ENCODE measurements at places on chromosomes 12 and 14.

DNA sequence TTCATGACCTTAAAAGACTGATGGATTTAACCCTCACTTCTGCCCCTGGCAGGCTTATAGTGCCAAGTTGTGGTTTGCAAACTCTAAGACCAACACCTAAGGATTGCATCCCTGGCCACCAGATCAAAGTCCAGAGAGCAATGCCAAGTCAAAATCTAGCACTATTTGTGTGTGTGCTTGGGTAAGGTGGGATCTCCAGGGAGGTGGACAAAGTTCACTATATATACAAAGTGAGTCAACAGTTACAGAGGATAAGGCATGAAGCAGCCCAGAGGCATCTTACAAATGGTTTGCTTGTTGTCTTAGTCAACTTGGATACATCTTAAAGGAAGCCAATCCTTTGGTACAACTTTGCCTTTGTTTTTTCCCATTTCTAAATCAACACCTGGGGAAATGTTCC lies 137.3 kb downstream of the MSRB3 start:
- DNase-seq, result no peak

DNA sequence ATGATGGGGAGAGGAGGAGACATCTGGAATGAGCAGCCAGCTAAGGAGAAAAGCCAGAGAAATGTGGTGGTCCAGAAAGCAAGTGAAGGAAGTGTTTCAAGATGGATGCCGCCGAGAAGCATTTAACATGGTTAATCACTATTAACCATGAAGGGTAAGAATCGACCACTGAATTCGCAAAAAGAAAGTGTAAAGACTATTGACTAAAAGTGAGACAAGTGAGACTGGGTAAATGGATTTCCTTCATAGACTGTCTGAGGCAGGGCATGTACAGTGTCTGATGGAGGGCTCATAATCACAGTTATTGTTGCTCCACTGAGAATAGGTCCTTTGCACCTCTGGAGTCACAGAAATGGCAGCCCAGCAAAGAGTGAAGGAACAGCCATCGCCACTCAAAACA lies 25.3 kb upstream of the CLMN start:
- DNase-seq, result no peak

DNA sequence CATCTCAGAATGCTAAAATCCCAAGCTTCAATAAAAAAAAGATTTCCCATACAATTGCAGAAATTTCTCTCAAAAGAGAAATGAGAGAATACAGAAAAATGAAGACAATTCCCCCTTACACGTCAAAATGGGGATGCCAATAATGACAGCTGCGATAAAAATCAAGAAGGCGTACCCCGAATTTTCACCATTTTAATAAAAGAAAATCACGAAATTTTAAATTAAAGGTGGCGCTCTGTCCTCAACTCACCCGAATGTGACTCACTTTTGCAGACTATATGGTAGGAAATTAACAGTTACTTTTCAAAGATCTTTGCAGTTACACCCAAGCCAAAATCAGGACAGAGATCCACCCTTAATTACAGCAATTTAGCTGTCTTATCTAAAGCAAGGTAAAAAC lies 2.1 kb downstream of the ATP2B1 start:
- DNase-seq, result no peak

- DNase-seq, result peak; percentile 97
These were observed 30.7 kb downstream of the PXN start for GRCh38 chr12:120234643-120235368.

DNA sequence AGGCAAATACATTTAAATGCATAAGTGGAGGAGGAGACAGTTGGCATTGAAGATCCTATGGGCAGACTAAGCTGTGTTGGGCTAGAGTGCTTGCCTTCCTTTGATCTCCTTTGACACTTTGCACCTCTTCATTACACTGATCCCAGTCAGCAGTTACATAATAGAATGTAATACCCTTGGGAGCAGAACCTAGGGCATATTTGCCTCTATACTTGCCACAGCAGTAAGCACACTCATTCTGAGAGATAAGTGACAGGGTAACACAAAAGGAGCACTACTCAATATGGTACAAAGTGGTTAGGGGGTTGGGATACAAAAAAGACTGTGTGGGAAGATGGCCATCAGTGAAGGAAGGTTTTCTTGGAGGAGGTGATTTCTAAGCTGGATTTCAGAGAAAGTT lies 9.0 kb downstream of the MARS1 start:
- DNase-seq, result no peak

DNA sequence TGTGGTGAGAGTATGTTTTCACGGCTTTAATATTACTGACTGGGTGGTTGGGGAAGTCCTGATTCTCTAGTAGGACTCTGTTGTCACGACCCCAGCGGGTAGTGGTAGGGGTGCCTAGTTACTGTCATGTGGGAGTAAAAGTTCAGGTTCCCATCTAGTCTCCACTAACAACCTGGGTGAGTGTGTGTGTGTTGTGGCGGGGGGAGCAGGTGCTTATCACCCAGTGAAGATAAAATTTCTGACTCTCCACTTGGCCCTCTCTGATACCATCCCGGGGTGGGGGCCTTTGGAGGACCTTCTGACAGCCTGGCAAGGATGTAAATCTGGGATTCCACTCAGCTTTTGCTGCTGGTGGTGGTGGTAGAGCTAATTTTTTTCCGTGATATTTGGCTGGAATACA lies 35.4 kb upstream of the GUCY2C start:
- DNase-seq, result no peak

- DNase-seq, result no peak
These were observed 1038.4 kb downstream of the GALC start for GRCh38 chr14:86954623-86955022.

DNA sequence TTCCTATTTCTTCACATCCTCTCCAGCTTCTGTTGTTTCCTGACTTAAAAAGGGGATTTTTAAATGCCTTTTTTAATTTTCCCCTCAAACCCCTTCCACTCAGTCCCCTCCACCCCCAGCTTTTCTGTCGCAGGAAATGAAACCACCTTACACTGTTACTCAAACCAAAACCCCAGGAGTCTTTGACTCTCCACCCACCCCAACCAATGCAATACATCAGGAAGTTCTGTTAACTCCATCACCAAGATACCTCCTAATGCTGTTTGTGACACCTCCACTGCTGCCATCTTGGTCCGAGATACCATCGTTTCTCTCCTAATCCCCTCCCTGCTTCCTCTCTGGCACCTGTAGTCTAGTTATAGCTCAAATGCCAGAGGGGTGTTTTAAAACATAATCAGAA lies 25.4 kb upstream of the CPM start:
- DNase-seq, result no peak

DNA sequence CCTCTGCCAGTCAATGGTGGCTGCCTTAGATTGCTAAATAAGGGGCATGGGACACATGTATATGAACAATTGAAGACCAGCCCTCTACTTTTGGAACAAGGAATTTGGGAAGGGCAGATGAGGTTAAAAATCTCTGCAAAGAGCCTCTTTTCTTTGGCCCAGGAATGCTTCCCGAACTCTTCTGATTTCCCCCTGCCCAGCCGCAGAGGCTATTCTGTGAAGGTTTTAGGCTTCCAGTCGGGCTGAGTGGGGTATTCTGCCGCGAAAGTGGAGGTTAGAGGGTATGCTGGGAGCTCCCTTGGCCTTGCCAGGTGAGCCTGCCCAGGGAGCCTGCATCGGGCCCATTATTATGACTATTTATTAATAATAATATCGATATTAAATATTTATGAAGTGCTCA lies 1.2 kb downstream of the POU6F1 start:
- DNase-seq, result no peak

DNA sequence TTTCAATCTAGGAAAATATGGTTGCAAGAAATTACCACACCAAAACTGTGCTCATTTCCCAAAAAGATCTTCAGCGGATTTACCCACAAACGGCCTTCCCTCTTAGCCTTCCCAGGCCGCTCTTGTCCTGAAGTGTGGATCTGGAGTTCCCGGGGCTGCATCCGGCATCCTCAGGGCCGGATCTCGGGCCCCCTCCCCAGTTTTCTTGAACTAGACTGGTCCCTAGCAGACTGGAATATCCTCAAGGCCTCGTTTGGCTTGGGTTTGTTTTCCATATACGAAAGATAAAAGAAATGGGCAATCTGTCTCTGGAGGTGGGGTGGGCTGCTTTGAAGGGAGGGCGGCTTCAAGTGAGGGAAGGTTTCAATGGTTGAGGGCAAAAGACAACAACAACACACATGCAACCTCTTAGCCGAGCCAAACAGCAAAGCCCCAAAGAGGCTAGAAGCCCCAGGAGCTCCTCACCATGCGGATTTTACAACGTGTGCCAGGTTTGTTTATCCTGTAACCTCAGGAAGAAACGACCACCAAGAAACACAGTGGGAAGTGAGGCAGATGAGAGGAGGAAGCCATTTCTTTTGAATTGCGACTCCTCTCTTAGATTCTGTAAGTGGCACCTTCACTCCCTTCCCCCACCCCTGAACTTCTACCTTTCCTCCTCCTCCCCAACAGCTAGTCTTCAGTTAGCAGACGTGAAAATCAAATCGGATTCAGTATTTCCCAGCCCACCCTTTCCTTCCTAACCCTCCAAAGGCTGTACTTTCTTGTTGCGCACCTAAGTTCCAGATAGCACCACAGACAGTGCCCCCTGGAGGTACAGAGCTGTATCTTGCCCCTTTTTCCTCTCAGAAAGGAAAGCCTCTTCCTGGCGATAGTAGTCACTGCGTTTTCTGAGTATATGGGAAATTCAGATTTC lies 2.6 kb downstream of the MYF6 start:
- peak; percentile 18 for DNase-seq

GRCh38 chr12:116533343-116534251 lies 25.6 kb upstream of the MAP1LC3B2 start:
- DNase-seq, result peak; percentile 27

- DNase-seq, result no peak
These were observed 24.8 kb upstream of the PPM1H start for GRCh38 chr12:62959745-62960144.

GRCh38 chr12:89373763-89374572 lies 21.7 kb upstream of the DUSP6 start:
- DNase-seq, result no peak

DNA sequence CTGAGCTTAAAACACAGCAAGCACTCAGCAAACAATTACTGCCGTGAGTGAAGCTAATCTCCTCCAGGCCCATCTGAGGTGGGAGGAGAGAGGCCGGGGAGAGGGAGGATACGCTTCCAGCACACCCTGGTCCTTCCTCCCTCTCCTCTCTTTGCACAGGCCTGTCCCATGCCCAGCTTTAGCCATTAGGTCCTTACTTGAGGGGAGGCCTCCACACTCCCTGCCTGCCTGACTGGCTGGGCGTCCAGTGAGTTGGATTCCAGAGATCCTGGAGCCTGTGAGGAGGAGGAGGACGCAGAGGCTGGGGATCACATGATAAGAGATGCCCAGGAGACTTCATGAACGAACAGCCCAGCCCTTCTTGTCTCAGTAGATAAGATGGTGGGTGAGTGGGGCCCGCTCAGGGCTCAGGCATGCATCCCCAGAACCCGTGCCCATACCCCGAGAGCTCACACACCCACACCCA lies 65.1 kb upstream of the NCOR2 start:
- no peak for DNase-seq

- DNase-seq, result no peak
These were observed 1.8 kb downstream of the GALNT9 start for GRCh38 chr12:132327336-132328171.

- DNase-seq, result peak; percentile 76
These were observed 11.5 kb upstream of the KRT80 start for GRCh38 chr12:52203079-52203921.

DNA sequence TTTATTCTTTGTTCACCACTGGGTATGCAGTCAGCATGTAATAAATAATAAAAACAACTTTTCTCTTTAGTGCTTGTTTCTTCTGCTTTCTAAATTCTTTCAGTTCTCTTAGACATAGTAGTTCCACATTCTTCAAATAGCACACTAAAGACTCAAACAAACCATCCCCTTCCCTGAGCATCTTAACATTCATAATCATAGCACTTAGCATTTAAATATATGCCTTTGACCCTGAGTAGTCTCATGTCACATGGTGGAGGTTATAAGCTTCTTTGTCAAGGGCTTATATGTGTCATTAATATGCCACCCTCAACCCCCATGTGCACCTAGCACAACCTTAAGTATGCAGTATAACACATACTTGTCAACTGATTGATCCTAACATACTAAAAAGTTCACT lies 212.7 kb downstream of the PHLDA1 start:
- DNase-seq, result no peak

- DNase-seq, result no peak
These were observed 92.2 kb downstream of the DYRK2 start for GRCh38 chr12:67740711-67741110.

- no peak for DNase-seq
These were observed 62.1 kb downstream of the ZNF664 start for GRCh38 chr12:124035163-124035562.

DNA sequence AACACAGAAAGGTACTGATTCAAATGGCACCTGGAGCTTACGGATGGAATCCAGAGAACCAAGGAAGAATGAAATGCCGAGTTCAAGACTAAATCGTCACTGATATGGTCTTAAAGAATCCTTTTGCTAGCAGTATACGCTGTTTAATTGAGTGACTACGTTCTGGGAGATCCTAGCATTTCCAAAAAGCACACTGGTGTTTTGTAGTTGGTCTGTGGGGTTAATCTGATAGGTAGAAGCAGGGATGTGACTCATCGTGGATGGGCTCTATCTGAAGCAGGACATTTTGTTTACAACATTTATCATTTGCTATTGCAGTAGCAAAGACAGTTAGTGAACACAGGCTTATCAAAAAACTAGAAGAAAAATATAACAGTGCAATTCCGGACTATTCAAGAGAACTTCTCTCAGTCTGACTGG lies 169.2 kb upstream of the HMGA2 start:
- DNase-seq, result no peak

GRCh38 chr14:69073915-69074314 lies 79.0 kb downstream of the DCAF5 start:
- DNase-seq, result peak; percentile 2

DNA sequence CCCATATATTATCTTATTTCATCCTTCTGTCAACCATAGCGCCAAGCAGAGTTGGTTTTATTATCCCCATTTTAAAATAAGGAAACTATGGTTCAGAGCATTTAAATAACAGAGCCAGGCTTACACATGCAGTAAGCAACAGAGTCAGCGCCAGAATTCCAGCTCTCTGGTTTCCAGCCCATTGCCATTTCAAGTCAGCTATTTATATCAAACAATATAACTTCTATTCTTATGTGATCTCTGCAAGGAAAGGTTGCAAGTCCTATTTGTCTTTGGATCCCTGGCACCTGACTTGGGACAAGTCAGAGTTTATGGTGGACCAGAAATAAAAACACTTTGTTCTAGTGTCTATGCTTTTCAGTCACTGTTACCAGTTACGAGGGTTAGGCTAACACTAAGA lies 174.1 kb upstream of the EEA1 start:
- DNase-seq, result no peak

GRCh38 chr12:25958428-25959070 lies at the start of gene RASSF8:
TSS of gene RASSF8 (plus strand) at chr12:25958682. CDS start at chr12:26055344, 96,662 bp downstream.
- peak; percentile 59 for DNase-seq

DNA sequence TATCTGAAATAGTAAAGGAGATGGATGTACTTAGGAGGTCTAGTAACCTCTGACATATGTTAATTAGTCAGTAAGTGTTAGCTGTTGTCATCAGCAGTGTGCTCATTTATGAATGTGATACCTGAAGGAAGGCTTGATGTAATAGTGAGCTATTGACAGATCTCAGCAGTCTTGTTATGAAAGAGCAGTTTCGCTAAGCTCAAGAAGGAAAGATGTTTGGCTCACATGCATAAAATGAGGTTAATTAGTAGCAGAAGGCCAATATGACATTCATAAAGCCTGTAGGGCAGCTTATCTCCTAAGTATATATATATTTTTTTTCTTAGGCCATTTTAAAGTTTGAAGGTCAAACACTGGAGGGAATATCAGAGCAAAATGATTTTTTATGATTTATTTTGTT lies 2.8 kb downstream of the FAM234B start:
- no peak for DNase-seq
